ENCODE measurements at places on chromosomes 1 and 21. TPM values are rescaled to one million over a fixed set of nuclear protein-coding genes. Genes with fewer than 3 reads are reported as not detected.

GRCh38 chr1:153778051-153778823, 3.0 kb downstream of the SLC27A3 start:
- DNase-seq = no peak

- no peak for DNase-seq
Measured at GRCh38 chr1:212457740-212458338, 25.1 kb downstream of the NENF start.

GRCh38 chr1:6653436-6654290, 29.0 kb downstream of the THAP3 start:
- DNase-seq = no peak

- no peak for DNase-seq
Measured at GRCh38 chr1:212791261-212791675, 309 bp downstream of the NSL1 start.

DNA sequence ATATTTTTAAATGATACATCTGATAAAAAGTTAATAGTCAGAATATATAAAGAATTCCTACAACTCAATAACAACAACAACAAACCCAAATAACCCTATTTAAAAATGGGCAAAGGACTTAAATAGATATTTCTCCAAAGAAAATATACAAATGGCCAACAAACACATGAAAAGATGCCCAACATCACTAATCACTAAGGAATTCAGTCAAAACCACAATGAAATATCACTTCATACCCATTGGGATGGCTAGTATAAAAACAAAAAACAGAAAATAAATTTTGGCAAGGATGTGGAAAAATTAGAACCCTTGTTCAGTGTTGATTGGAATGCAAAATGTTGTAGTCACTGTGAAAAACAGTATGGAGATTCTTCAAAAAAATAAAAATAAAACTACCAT, 184.8 kb upstream of the RAB4A start:
- DNase-seq = no peak

GRCh38 chr1:209662879-209663327, 10.7 kb upstream of the LAMB3 start:
- no peak for DNase-seq

DNA sequence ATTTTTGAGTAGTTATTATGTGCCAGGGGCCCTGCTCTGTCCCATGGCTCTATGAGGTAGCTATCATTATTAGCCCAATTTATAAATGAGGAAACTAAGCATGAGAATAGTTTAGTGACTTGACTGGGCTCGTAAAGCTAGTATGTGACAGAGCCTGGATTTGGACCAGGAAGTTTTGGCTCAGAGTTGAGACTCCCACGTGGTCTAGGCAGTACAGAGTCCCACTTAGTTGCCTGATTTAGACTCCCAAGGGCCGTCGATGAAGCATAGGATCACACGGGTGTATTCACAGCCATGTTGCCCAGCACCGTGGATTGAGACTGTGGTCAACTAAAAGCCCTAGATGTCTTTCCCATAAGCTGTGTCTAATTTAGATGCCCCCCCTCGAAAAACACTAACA, 81.7 kb downstream of the DDX20 start:
- no peak for DNase-seq

The PLOD1 gene
- polyA plus RNA-seq = 187 TPM

The NTRK1 gene
- not detected for polyA plus RNA-seq

The KRTAP11-1 gene
- polyA plus RNA-seq = not detected

The WDR64 gene
- polyA plus RNA-seq = 0.26 TPM
